ENCODE measurements at places on chromosomes 5 and 9.

DNA sequence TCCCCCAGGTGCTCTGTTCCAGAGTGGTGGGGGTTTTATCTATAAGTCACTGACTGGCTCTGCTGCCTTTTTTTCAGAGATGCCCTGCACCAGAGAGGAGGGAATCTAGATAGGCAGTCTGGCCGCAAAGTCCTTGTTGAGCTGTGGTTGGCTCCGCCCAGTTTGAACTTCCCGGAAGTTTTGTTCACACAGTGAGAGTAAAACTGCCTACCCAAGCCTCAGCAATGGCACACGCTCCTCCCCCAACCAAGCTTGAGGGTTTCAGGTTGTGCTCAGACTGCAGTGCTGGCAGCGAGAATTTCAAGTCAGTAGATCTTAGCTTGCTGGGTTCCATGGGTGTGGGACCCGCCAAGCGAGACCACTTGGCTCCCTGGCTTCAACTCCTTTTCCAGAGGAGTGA is 1428.6 kb downstream of the MAT2B start:
- DNase-seq = no peak

DNA sequence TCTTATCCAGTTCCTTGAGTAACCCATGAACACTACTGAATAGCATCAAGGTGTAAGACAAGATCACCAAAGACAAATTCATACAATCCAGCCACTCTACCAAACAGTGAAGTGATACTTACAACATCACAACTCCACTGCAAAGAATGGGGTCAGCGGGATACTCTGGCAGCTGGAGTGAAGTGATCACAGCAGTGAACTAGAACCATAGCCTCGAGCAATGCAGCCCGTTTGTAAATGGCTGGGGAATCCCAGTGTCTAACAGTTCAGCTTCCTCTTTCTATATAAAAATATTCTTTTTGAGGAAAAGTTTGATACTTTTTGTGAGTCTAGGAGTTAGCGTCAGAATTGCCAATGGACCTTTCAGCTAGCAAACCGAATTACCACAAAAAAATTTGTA is 515.2 kb downstream of the ZNF608 start:
- DNase-seq = no peak

GRCh38 chr9:15220658-15221318 is 86.2 kb downstream of the TTC39B start:
- DNase-seq = no peak

GRCh38 chr5:148268566-148268965 is at the start of gene SPINK13:
Gene SPINK13, plus strand, starts transcription at chr5:148268794. Its CDS starts 1,279 bp downstream, at chr5:148270073.
- DNase-seq = no peak

- DNase-seq = no peak
Measured at GRCh38 chr9:13524245-13524644, 244.8 kb upstream of the MPDZ start.

DNA sequence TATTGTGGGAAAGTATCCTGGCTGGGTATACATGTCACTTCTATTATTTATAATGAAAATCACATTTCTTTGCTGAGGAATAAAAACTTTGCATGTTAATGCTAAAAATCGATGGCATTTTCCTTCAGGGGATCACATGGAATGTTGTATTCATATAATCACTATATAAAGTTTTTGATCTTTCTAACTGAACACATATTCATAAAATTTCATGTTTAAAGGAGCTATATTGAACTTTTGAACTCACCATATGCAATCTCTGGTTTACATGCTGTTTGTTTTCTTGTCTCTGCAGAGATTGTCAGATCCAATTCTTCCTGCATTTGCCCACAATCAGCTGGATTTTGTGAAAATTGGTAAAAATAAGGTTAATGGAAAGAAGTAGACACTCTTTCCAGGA is 33.4 kb upstream of the TRAF1 start:
- DNase-seq = no peak

DNA sequence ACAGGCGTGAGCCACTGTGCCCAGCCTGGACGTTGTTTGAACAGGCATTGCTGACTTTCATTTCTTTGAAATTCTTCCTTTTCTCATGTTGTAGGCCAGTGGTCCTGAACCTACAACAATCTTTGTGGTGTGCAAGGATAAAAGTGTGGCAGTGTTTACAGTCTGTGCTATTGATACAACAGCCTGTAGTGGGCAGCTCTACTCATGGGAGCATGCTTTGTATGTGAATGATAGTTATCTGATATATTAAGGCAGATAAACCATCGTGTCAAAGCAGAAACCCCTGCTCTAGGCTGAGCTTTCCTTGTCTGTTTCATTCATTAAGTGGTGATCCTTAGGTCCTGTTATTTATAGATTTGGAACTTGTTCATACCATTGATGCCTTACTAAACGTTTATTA is 42.6 kb downstream of the CSNK1G3 start:
- no peak for DNase-seq

DNA sequence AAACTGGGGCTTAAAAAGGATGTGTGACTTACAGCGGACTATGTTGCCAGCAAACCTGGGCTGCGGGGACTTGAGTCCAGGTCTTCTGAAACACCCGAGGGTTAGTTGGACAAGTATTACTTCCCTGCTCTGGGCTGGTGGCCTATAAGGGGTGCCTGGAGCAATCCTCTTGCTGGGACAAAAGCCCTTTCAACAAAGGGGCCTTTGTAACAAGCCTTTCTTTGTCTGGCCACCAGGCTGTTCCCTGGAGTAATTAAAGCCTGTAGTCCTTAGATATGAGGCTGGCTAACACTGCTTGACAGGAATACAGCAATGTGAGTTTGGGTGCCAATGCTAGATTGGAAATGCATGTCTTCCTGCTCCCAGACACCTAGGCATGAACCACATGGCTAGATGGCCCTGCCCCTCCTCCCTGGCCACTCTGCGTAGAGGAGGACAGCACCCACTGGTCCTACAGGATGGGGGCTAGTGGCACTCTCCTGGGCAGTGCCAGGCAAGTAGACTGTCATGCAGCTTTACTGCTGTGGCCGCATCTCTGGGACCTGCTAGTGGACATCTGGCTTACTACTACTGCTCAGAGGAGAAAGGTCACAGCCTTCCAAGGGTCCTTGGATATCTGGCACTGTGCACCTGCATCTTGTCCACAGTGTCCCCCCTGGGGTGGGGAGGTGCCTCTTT is 343.1 kb downstream of the ZSWIM6 start:
- DNase-seq = no peak

DNA sequence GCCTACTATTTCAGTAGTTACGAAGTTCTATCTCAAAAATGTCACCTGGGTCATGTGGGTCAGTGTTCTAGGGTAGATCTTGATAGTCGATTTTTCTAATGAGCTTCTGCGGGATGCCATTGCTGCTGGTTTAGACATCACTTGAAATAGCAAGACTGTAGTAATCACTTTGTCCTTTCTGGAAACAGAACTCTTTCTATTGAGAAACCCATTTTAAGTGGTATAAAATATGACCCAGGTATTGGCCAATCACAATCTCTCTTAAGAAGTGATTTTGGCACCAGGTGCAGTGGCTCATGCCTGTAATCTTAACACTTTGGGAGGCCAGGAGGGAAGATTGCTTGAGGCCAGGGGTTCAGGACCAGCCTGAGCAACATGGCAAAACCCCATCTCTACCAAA is 17.6 kb downstream of the ARRDC3 start:
- DNase-seq = no peak

DNA sequence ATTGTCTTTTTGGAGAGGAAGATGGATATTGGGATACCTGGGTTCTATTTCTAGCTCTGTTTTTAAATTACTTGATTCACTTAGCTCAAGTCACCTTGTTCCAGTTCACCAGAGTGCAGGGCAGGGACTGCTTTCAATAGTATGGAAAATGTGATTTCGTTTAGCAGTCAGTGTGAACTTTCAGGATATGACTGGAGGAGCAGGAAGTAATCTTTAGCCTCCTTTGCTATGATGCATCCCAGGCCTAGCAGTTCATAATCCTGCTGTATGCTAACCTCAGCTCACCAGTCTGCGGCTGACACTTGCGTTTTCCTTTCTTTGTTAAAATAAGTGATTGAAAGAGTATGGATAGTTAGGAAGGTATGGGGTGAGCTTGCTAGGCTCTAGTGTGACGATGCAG is 169.7 kb downstream of the ARHGAP26 start:
- no peak for DNase-seq

DNA sequence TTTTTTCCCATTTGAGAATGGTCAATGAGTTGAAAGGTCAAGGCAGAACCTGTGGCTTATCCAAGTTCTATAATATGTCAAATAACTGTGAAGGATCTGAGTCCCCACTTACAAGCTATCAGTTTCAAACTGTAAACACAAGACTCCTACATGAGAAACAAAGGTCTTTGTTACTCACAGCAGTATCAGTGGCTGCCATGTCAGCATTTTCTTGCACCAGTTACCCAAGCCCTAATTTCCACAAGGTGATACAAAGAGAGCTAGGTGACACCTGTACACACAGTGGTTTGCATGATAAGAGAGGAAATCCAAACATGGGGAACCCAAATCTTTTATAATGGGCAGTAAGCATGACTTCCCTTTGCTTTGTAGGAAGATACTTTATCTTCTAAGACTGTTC is 8.0 kb upstream of the UBQLN1 start:
- no peak for DNase-seq

- DNase-seq = no peak
Measured at GRCh38 chr9:33472881-33473615, 676 bp downstream of the NOL6 start.

- DNase-seq = no peak
Measured at GRCh38 chr9:5479994-5480694, 29.8 kb downstream of the CD274 start.

- no peak for DNase-seq
Measured at GRCh38 chr5:124574521-124575436, 171.7 kb downstream of the ZNF608 start.

GRCh38 chr5:161001604-161002003 is 149.6 kb upstream of the ATP10B start:
- DNase-seq = no peak

GRCh38 chr5:16043349-16043965 is 136.1 kb downstream of the MARCHF11 start:
- DNase-seq = no peak

GRCh38 chr5:107704681-107705401 is 34.1 kb upstream of the EFNA5 start:
- DNase-seq = no peak
